ENCODE measurements at places on chromosomes 11 and 22.

DNA sequence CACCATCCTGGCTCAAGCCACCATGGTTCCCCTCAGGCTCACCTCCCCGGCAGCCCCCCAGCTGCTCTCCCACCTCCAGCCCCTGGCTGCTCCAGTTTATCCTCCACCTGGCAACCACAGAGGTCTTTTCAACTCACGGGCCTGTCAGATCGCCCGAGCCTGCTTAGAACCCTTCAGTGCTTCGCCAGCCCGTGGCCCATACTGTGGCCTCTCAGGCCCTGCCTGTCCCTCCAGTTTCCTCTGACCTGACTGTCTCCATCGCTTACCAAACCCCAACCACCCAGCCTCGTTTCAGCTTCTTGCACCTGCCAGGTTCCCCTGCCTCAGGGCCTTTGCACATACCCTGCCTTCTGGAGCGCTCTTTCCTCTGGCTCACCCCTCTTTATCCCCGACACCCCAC is 6.9 kb downstream of the KCNC1 start:
- DNase-seq: no peak

DNA sequence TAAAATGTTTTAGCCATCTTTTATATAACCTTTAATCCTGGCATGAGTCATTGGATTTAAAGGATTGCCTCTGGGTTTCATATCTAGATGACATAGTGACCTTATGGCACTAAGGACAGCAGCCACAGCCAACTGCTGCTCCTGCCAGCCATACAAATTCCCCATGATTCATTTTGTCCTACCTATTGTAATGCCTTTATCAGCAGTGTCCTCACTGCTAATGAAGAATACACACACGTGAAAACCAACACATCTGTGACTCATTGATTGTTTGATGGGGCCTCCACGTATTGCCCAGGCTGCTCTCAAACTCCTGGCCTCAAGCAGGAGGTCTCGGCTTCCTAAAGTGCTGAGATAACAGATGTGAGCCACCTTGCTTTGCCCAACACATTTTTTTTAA is 1.8 kb downstream of the LDHAL6A start:
- DNase-seq: no peak

DNA sequence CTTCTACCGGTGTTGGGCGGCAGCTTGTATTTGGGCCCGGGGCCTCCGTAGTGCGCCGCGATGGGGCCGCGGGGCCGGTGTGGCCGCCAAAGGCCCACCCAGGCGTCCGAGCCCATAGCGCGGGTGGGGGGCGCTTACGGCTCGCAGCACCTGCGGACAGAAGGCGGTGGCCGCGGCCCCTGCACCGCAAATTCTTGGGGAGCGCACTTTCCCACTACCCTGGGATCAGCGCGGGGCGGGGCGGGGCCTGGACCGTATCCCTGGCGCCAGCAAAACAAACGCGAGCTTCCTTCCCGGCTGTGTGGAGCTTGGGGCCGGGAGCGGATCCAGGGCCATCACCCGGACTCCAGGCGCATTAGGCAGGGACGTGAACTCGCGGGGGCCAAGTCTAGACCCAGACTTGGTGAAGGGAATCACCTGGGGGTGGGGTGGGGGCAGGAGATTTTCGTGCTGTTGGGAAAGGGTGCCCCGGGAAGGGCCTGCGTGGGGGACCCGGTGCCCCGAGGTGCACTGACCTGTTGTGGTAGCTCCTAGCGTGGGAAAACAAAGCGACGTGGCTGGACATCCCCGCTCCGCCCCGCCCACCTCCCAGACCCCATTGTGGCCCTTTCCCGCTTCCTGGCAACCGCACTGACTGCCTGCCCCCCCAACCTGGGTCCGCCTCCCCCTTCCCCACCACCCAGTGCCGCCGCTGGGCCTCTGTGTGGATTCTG is 2.3 kb upstream of the TYMP start:
- DNase-seq: no peak

GRCh38 chr11:35056391-35057093 is 82.4 kb upstream of the CD44 start:
- DNase-seq: no peak

DNA sequence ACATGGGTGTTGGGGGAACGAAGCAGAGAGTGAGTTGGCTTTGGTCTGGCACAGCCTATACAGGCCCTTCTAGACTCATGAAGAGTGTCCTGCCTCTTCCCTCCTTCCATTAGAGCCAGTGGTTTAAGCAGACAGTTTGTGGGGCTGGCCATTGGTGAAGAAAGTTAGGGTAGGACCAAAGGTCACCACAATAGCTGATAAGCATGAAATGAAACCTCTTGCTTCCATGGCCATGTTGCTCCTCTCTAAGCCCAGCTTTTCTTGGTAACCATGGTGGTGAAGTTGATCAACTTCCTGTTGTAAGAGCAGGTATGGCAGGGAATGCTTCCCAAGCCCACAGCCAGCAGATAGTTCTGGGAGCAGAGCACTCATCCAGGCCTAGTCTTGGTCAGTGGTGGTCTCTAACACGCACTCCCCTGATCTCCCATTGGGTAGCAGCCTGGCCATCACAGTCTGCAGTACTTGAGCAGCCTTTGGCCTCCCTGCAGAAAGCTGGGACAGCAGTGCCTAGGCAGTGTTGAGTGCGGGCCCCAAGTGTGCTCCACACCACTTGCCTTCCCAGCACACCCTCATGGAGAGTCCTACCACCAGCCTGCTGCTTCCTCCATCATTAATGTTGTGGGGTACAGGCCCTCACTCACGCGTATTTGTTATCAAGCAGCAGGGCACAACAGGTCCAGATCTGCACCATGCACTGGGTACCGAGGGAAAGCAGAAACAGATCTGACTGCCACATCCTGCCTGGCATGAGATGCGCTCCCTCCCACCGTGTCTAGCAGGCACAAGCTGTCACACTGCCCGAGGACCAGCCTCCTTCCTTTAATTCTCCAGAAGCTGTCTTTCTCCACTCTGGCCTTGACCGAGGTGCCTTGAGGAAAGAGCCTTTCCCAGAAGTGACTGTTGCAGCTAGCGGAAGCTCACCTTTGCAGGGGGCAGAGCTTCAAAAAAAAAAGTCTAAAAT is 65.8 kb upstream of the SUSD2 start:
- peak; percentile 22 for DNase-seq

DNA sequence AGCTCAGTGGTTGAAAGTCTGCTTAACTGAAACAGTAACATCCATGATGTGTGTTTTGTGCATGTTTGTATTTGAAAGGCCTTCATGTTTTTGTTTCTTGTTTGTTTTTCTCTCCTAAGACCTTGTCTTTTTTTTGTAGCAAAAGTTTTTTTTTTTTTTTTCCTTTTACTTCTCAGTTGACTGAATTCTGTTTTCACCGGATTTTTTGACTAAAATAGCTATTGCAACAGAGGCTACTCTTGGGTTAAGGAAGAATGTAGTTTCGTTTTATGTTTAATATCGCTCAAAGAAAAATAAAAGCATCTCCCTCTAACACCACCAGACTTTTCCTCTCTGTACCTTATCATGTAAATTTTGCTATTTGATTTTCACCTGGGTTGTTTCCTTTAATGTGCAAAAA is 15.1 kb downstream of the APOL6 start:
- no peak for DNase-seq

DNA sequence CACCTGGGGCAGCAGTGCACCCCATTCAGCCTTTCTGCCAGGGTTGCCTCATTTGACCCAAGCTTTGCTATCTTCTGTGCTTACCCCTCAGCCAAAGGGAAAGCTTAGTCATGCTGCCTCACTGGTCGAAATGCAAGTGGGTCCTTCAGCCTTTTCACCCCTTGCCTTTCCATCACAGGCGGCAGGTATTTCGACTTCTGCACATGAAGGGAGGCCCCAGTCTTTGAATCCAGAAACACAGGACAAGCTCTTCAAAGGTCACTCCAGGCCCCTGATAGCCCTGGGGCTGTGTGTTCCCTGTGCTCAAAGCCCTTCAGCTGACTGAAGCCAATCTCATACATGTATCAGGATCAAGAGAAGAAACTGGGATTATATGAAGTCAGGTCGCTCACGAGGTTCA is 129.7 kb downstream of the SNX19 start:
- DNase-seq: no peak

DNA sequence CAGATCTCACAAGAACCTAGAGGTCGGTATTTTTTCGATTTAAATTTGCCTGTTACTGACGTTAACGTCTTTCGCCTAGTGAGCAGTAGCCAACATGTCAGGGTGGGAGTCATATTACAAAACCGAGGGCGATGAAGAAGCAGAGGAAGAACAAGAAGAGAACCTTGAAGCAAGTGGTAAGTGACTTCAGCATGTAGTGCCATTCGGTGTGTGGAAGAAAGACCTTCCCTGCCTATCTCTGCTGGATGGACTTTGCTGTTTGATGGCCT is 750 bp downstream of the XRCC6 start:
- no peak for DNase-seq

- no peak for DNase-seq
Measured at GRCh38 chr22:49803134-49803533, 24.5 kb downstream of the BRD1 start.

GRCh38 chr11:61918251-61918937 is 1.0 kb upstream of the RAB3IL1 start:
- DNase-seq: no peak

DNA sequence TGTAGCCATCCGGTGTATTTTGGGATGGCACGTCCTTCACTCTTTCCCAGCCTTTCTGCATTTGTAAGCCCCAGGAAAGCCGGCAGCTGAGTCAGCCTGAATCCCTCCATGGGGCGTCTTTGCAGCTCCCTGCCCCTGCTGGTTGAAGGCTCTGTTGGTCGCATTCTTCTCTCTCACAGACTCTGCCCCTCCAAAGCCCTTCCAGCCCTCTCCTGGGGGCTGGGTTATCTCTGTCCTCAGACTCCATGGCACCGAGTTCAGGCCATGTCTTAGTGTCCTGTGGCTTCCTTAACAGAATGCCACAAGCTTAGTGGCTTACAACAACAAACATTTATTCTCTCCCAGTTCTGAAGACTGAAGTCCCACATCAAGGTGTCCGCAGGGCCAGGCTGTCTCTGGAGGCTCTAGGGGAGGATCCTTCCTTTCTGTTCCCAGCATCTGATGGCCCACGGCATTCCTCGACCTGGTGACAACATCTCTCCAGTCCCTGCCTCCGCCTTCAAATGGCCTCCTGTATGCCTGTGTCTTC is 62.2 kb downstream of the BCR start:
- no peak for DNase-seq

- DNase-seq: peak; percentile 20
Measured at GRCh38 chr11:60377401-60378136, 763 bp upstream of the MS4A7 start.

DNA sequence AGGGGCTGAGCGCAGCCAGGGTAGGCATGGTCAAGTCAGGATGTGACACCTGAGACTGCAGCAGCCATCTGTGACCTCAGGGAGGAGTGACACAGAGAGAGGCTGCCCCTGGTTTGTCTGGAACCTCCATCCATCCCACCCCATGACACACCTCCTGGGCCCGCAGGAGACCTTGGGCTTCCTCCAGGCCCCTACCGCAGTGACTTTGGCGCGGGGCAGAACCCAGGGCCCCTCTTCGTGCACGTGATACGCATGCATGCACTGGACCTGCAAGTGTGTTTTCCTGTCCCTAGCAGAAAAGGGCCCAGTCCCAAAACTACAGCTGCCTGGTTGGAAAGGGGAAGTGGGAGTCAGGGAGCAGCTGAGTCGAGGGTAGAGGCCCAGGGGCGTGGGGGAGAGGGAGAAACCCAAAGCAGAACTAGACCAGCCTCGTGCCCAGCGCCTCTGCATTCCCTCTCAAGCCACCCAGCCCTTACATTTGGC is 7.9 kb upstream of the CYTH4 start:
- peak; percentile 38 for DNase-seq

GRCh38 chr11:12646478-12646877 is 27.7 kb upstream of the TEAD1 start:
- DNase-seq: no peak

GRCh38 chr11:47183031-47183856 is 3.0 kb downstream of the PACSIN3 start:
- DNase-seq: no peak

DNA sequence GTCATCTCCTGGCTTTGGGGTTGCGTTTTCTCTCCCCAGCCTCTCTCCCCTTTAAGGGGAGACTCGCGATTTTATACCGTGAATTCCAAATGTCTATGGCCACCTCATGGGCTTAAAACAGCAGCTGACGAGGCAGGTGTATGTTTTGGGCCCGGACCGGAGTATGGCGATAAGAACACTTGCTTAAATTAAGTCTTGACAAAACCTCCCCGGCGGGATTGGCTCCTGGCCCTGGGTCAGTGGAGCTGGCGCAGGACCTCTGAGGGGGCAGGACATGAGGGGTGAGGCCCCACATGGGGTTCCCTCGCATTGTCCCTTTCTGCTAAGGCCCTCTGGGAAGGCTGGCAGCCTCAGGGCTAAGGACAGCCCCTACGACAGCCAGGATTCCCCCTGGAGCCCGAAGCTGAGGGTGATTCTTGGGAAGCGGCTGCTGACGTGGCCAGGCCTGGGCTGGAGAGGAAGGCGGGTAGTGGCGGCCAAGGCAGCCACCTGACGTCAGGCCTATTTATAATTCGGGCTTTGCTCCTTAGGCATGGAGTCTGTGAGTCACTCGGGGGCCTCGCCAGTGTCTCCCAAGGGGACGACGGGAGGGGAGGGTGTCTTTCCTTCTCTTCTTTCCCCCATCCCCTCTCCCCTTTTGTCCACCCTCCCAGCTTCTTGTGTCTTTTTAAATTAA is 12.7 kb downstream of the MYO18B start:
- DNase-seq: no peak

DNA sequence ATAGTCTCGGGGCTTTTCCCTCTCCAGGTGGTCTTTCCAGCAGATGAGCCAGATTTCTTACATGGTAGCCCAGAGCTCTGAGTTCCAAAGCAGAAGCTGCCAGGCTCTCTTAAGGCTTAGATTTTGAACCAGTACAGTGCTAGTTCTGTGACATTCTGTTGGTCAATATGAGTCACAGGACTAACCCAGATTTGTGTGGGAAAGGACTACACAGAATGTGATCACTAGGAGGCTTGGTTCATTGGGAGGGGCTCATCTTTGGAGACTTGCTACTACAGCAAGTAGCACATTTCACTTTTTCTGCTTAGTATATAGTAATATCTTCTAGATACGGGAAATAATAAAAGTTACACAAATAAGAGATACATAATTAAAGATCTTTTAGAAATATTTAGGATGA is 24.1 kb downstream of the RNF214 start:
- no peak for DNase-seq

DNA sequence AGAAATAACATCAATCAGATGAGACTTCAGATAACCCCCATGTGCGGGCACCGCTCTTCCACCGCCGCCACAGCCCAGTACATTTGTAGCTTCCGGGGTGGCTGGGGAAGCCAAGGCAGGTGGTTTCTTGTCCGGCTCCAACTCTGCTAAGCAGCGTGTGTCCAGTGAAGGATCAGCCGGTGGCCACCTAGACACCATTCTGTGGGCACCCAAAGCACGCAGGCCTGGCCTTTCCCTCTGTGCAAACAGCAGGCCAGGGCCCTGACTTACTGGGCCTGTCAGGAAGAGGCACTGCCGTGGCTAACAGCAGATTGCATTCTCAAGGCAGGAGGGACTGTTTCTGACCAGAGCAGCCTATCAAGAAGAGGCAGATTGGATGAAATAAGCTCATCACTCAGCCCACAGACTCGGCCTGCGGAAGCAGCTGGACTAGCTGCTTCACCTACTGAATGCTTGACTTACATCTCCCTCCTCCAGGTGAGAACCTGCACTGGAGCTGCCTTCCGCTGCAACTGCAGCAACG is 74.8 kb downstream of the ETS1 start:
- no peak for DNase-seq

Data from C1 segment of cervical spinal cord (tissue), 14 donors.